ENCODE measurements at places on chromosomes 5 and 9. TPM values are rescaled to one million over a fixed set of nuclear protein-coding genes. Genes with fewer than 3 reads are reported as not detected.

The PCDHB9 gene
- total RNA-seq, result 0.18 TPM

The AJM1 gene
- 2.5 TPM for total RNA-seq

The ADAMTS13 gene
- 2.0 TPM for total RNA-seq

The EFNA5 gene
- total RNA-seq, result 13.5 TPM

The CCNO gene
- total RNA-seq, result not detected

The MACROH2A1 gene
- 196 TPM for total RNA-seq

The NOXA1 gene
- not detected for total RNA-seq

- H3K36me3 ChIP-seq, result no peaks in the 10 kb centered on the region
- DNase-seq, result no peak
- H3K4me3 ChIP-seq, result no peak overlapping the region
Observed at GRCh38 chr9:108831496-108832178, 24.1 kb downstream of the ACTL7B start.

- DNase-seq, result no peak
- no peaks in the 10 kb centered on the region for H3K36me3 ChIP-seq
- no peaks in the 10 kb centered on the region for H3K4me1 ChIP-seq
Observed at GRCh38 chr5:30392897-30393296, 800.6 kb upstream of the CDH6 start.

- peaks cover 12% of the 10 kb centered on the region for H3K36me3 ChIP-seq
- DNase-seq, result no peak
- H3K4me1 ChIP-seq, result peaks cover 10% of the 10 kb centered on the region
- H3K27me3 ChIP-seq, result no peaks in the 10 kb centered on the region
- H3K4me3 ChIP-seq, result no peak overlapping the region
- no peak overlapping the region for H3K27ac ChIP-seq
Observed at GRCh38 chr9:112699230-112699629, 18.7 kb downstream of the INIP start.

GRCh38 chr5:179120421-179120861 lies 60.3 kb downstream of the ZNF354C start:
- H3K4me1 ChIP-seq, result no peaks in the 10 kb centered on the region
- H3K27me3 ChIP-seq, result no peaks in the 10 kb centered on the region
- no peak for DNase-seq
- H3K36me3 ChIP-seq, result no peaks in the 10 kb centered on the region

GRCh38 chr9:128034821-128035652 lies 32.1 kb downstream of the NAIF1 start:
- peaks cover 42% of the 10 kb centered on the region for H3K4me1 ChIP-seq
- no peak overlapping the region for H3K27ac ChIP-seq
- H3K36me3 ChIP-seq, result no peaks in the 10 kb centered on the region
- no peak overlapping the region for H3K4me3 ChIP-seq

GRCh38 chr5:142717582-142718215 lies 31.8 kb upstream of the FGF1 start:
- no peak for DNase-seq
- H3K4me1 ChIP-seq, result no peaks in the 10 kb centered on the region
- H3K27ac ChIP-seq, result no peak overlapping the region
- H3K36me3 ChIP-seq, result no peaks in the 10 kb centered on the region
- H3K27me3 ChIP-seq, result no peaks in the 10 kb centered on the region

GRCh38 chr9:35415402-35416097 lies 74.4 kb upstream of the RUSC2 start:
- no peaks in the 10 kb centered on the region for H3K36me3 ChIP-seq
- no peaks in the 10 kb centered on the region for H3K4me1 ChIP-seq
- no peaks in the 10 kb centered on the region for H3K27me3 ChIP-seq
- no peak overlapping the region for H3K4me3 ChIP-seq

DNA sequence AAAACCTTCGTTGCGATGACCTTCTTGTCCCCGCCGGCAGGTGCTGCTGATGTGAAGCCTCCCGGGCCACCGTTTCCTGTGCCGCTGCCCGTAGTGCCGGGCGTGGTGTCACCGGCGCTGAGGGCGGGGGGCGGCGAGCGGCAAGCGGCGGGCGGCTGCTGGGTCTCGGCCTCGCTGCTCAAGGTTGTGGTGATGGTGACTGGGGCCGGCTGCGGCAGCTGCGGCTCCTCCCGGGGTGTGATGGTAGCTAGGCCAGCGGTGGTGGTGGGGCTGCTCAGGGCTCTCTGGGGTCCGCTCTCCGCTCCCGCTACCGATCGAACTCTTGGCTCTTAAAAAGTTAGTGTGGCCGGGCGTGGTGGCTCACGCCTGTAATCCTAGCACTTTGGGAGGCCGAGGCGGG lies 36.0 kb upstream of the PTPN3 start:
- H3K36me3 ChIP-seq, result no peaks in the 10 kb centered on the region
- no peaks in the 10 kb centered on the region for H3K27me3 ChIP-seq
- no peak overlapping the region for H3K4me3 ChIP-seq
- no peaks in the 10 kb centered on the region for H3K4me1 ChIP-seq
- H3K27ac ChIP-seq, result no peak overlapping the region
- DNase-seq, result no peak

- H3K36me3 ChIP-seq, result no peaks in the 10 kb centered on the region
- H3K4me3 ChIP-seq, result no peak overlapping the region
- 0 out of 2 replicates have a peak, but pooled peaks cover 4% of the 10 kb centered on the region for H3K27me3 ChIP-seq
- DNase-seq, result no peak
Observed at GRCh38 chr5:6442333-6442732, 6.3 kb upstream of the UBE2QL1 start.

- H3K36me3 ChIP-seq, result no peaks in the 10 kb centered on the region
- no peaks in the 10 kb centered on the region for H3K27me3 ChIP-seq
- H3K27ac ChIP-seq, result no peak overlapping the region
Observed at GRCh38 chr5:83095957-83096539, 18.7 kb downstream of the XRCC4 start.

- H3K27ac ChIP-seq, result no peak overlapping the region
- no peaks in the 10 kb centered on the region for H3K4me1 ChIP-seq
- H3K36me3 ChIP-seq, result peaks cover 10% of the 10 kb centered on the region
- DNase-seq, result no peak
- no peak overlapping the region for H3K4me3 ChIP-seq
- no peaks in the 10 kb centered on the region for H3K27me3 ChIP-seq
Observed at GRCh38 chr5:138964647-138965201, 89.6 kb upstream of the LRRTM2 start.

- peak overlapping the region; percentile 18 for H3K4me3 ChIP-seq
- H3K4me1 ChIP-seq, result peaks cover 7% of the 10 kb centered on the region
- peaks cover 5% of the 10 kb centered on the region for H3K27me3 ChIP-seq
- H3K36me3 ChIP-seq, result no peaks in the 10 kb centered on the region
Observed at GRCh38 chr9:34458959-34459340, 345 bp downstream of the DNAI1 start.

DNA sequence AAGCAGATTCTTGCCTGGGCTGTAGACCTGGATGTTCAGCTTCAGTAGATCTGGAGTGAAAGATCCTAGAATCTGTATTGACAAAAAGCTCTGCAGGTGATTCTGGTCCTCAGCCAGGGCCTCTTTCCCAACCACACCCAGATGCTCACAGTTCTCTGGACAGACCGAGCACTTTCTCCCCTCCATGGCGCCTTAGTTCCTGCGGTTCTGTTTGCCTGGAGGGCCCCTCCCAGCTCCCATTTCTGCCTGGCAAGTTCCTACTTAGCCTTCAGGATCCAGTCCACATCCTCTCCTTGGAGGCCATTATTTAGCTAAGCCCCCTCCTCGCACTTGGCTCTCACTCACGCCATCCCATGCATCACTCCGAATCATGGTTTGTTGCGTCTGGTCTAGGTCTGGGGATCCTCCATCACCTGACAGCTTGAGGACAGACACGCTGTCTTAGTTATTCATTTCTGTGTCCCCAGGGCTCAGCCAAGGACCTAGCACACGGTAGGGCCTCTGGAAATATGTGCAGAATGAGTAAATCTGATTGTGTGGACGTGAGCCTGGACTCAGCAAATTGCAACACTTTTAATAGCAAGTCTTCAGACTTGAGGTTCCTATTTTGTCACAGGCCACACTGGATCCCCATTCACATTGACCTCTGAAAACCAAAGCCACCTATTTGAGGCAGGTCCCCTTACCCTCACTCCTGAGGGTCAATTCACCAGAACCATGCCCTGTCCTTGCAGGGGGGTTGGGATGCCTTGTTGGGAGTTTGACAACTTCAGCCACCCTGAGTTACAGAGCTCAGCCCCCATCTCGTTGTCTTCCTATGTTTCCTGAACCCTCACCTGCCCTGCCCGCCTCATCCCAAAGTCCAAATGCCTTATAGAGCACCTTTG lies 50.7 kb downstream of the COL15A1 start:
- no peaks in the 10 kb centered on the region for H3K36me3 ChIP-seq
- H3K27ac ChIP-seq, result no peak overlapping the region
- peaks cover 13% of the 10 kb centered on the region for H3K4me1 ChIP-seq
- no peak overlapping the region for H3K4me3 ChIP-seq

- no peaks in the 10 kb centered on the region for H3K27me3 ChIP-seq
- H3K4me3 ChIP-seq, result no peak overlapping the region
- no peaks in the 10 kb centered on the region for H3K36me3 ChIP-seq
- no peaks in the 10 kb centered on the region for H3K4me1 ChIP-seq
Observed at GRCh38 chr5:61139094-61139873, 23.0 kb downstream of the SMIM15 start.

GRCh38 chr5:125549322-125549911 lies 803.0 kb upstream of the ZNF608 start:
- H3K27ac ChIP-seq, result no peak overlapping the region
- no peak overlapping the region for H3K4me3 ChIP-seq
- no peaks in the 10 kb centered on the region for H3K27me3 ChIP-seq
- DNase-seq, result no peak

All from GM12878 (cell line).